Glomerular endothelial cell (primary cell): ENCODE measurements at places on chromosomes 11 and 22. TPM values are rescaled to one million over a fixed set of nuclear protein-coding genes. Genes with fewer than 3 reads are reported as not detected.

Gene OR6A2
- total RNA-seq = 0.19 and 0.29 TPM in 2 replicates

Gene PHF21B
- total RNA-seq = not detected in 2 replicates

Gene C22orf31
- total RNA-seq = not detected in 2 replicates

Gene OR4D5
- total RNA-seq = not detected in 2 replicates

Gene SPON1
- total RNA-seq = 0.47 and 17.1 TPM in 2 replicates

Gene RAB38
- 2.7 and 15.7 TPM in 2 replicates for total RNA-seq

Gene C11orf16
- not detected in 2 replicates for total RNA-seq

Gene ATL3
- 69.5 and 91.6 TPM in 2 replicates for total RNA-seq

Gene HTR3A
- total RNA-seq = not detected in 2 replicates

GRCh38 chr11:1548221-1549070 lies 23.6 kb downstream of the DUSP8 start:
- DNase-seq = no peak

- DNase-seq = no peak
These were observed 789 bp upstream of the POLA2 start for GRCh38 chr11:65260756-65261590.

- no peak for DNase-seq
These were observed 30.3 kb downstream of the PPIL2 start for GRCh38 chr22:21696115-21696514.

DNA sequence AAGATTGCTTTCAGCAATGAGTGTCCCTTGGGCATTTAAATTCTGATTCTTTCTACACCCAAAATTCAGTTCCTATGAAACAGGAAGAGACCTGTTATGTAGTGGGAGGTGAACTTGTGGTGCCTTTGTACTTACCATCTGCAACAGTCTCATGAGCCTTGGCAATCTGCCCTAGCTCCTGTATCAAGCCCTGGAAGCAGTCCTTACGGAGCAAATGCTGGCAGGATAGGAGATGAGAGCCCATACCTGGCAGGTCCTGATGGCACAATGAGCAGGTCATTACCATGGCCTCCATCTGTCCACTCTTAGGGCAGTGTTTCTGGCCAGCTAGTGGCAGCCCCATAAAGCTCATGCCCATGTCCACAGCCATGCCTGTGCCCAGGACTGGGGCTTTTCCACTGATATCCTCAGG lies 10.8 kb downstream of the TRIM66 start:
- DNase-seq = no peak

DNA sequence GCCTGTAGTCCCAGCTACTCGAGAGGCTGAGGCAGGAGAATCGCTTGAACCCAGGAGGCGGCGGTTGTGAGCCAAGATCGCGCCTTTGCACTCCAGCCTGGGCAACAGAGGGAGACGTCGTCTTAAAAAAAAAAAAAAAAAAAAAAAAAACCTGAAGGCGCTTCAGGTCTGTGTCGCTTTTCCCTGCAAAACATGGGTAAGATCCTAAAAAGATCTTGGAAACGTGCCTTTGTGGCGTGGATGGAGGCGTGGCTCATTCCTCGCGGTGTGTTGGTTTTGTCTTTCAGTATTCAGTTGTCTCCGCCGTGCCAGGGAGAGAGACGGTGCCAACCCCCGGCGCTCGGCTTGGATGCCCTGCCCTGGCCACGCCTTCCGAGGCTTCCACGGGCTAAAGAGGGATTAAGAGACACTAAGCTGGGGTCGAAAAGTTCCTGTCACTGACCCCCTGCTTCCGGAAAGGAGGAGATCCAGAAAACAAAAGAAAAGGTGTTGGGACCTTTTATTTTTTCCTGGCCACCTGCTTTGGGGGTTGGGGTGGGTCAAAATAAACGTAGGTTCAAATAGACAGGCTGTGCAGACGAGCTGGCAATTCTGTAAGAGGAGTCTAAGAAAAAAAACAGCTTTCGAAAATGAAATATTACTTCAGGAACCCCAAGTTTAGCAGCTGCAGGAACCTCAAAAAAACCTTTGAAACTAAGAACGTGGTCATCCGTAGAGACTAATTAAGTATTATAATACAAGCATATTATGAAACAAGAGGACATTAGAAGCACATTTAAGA lies 1.1 kb upstream of the SLC35F2 start:
- DNase-seq = no peak

GRCh38 chr11:8020244-8020597 lies 33.1 kb downstream of the EIF3F start:
- no peak for DNase-seq

GRCh38 chr11:849104-849824 lies 6.6 kb downstream of the TSPAN4 start:
- DNase-seq = no peak

- no peak for DNase-seq
These were observed 50.4 kb downstream of the PDGFD start for GRCh38 chr11:104113541-104113940.

GRCh38 chr11:58742140-58742539 lies 10.4 kb upstream of the GLYAT start:
- no peak for DNase-seq

DNA sequence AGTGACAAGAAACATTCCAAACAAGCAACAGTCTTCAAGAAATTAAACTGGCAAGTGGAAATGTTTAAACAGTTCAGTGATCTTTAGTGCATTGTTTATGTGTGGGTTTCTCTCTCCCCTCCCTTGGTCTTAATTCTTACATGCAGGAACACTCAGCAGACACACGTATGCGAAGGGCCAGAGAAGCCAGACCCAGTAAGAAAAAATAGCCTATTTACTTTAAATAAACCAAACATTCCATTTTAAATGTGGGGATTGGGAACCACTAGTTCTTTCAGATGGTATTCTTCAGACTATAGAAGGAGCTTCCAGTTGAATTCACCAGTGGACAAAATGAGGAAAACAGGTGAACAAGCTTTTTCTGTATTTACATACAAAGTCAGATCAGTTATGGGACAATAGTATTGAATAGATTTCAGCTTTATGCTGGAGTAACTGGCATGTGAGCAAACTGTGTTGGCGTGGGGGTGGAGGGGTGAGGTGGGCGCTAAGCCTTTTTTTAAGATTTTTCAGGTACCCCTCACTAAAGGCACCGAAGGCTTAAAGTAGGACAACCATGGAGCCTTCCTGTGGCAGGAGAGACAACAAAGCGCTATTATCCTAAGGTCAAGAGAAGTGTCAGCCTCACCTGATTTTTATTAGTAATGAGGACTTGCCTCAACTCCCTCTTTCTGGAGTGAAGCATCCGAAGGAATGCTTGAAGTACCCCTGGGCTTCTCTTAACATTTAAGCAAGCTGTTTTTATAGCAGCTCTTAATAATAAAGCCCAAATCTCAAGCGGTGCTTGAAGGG lies 6.0 kb downstream of the MALAT1 start:
- DNase-seq = no peak

- DNase-seq = no peak
These were observed 17.1 kb downstream of the MAFF start for GRCh38 chr22:38218661-38219622.

DNA sequence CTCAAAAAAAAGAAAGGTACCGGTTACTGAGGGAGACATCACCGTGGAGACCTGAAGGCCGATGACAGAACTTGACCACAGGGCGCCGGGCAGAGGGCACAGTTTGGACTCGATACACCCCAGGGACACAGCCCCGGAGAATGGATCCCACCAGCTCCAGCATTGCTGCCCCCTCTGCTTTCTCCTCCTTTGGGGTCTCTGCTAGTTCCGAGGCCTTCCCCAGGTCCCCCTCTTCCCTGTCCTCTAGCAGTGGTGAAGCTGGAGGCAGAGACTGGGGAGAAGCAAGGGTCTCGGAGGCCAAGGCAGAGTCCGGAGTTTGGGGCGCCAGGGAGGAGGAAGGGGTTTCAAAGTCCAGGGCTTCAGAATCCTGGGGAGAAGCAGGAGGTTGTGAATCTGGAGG lies 4.8 kb upstream of the EEF1G start:
- DNase-seq = no peak

DNA sequence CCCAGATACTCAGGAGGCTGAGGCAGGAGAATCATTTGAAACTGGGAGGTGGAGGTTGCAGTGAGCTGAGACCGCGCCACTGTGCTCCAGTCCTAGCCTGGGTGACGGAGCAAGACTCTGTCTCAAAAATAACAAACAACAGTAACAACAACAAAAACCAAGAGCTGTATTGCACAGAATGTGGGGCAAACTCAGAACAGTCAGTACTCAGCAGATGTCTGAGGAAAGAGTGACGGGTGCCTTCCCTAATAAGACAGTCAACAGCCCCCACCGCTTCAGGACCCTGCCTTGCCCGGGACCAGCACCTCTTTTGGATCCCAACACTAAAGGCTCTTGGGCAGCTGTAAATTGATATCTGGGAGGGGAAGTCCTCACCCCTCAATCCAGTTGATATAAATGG lies 40.3 kb downstream of the RIBC2 start:
- no peak for DNase-seq

DNA sequence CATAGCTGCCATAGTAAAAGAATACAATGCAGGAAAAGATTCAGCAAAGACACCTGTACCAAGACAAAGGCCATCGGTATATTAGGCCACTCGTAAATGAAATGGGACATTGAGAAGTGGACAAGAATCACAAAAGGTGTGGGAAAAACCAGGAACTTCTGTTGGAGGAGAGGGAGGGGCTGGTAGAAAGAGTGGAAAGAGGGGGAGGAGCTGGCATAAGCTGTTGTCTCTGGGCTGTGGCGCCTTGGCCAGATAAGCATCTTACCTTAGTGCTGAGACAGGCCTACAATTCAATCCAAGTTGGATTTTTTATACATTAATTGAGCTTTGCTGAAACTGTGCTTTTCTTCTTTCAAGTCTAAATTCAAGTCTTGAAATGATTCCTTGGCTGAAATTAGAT lies 37.1 kb downstream of the ZNF202 start:
- DNase-seq = no peak

GRCh38 chr11:20854215-20854955 lies 185.0 kb downstream of the NELL1 start:
- no peak for DNase-seq

DNA sequence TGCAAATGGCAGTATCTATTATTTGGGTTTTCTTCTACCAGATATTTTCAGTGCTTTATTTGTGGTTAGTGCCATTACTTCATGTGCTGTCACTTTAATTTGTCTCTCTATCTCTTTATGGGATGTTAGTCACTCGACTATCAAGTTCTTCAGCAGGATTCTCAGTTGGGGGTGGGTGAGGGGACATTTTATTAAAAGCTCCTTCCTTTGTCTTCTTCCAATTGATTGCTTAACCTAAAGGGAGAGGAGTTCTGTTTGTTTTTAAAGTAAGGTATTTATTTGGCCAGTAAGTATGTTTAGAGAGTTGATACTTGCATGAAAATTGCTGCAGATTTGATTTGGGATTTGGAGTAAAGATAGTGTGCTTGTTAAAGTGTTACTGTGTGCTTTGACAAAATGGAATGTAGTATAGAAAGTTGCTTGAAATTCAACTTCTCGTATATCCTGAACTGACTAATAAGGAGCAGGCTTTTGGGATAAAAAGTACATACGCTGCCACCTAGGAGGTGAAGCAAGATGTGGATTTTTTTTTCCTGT lies 10.3 kb downstream of the YAP1 start:
- no peak for DNase-seq

DNA sequence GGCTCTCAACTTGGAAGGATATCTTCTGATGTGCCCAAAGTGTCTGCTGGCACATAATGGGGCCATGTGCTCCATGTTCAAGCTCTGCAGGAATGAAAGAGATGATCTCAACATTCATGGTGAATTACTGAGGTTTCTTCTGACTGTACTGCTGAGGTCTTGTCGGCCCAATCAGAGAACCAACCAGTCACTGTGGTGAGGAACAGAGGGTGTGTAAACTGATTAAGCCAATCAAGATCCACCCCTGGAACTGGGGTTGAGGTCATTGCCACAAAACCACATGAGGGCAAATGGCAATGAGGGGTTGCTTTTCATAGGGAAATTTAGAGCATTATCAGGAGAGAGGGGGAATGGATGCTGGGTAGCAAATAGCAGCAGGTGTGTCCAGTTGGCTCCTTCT lies 152.3 kb upstream of the RAG2 start:
- DNase-seq = no peak

DNA sequence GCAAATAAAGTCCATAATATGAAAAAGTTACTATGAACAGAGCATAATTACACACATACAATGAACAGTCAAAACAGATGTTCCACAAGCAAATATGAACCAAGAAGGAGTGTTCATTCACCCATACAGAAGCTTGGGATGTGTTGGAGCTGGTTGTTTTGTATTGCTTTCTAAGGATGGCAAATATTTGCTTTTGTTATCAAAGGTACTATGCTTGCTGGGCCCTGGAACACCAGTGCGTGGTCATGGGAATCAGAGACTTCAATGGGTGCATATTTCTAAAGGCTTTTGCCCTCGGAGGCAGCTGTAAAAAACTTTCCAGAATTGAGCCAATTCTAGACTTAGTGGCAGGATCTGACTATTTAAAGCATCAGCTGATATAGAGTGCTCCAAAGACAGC lies 85.1 kb downstream of the BARX2 start:
- DNase-seq = no peak

GRCh38 chr11:66894141-66894540 lies 37.3 kb downstream of the LRFN4 start:
- DNase-seq = no peak

- no peak for DNase-seq
These were observed 93.2 kb downstream of the CACNA1I start for GRCh38 chr22:39663751-39664150.
